ENCODE measurements at places on chromosomes 6 and 20. TPM values are rescaled to one million over a fixed set of nuclear protein-coding genes. Genes with fewer than 3 reads are reported as not detected.

DNA sequence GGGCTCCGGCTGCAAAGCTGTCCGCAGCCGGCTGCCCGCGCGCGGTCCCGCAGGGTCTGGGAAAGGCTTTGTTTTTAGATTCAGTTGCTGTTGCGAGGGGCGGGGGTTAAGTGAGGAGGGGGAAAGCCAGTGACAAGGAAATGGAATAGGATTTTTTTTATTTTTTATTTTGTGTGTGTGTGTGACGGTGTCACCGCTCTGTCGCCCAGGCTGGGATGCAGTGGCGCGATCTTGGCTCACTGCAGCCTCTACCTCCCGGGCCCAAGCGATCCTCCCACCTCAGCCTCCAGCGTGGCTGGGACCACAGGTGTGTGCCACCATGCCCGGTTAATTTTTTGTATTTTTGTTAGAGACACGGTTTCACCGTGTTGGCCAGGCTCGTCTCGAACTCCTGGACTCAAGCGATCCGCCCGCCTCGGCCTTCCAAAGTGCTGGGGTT lies 615 bp upstream of the UBE2J1 start:
- DNase-seq, result no peak

DNA sequence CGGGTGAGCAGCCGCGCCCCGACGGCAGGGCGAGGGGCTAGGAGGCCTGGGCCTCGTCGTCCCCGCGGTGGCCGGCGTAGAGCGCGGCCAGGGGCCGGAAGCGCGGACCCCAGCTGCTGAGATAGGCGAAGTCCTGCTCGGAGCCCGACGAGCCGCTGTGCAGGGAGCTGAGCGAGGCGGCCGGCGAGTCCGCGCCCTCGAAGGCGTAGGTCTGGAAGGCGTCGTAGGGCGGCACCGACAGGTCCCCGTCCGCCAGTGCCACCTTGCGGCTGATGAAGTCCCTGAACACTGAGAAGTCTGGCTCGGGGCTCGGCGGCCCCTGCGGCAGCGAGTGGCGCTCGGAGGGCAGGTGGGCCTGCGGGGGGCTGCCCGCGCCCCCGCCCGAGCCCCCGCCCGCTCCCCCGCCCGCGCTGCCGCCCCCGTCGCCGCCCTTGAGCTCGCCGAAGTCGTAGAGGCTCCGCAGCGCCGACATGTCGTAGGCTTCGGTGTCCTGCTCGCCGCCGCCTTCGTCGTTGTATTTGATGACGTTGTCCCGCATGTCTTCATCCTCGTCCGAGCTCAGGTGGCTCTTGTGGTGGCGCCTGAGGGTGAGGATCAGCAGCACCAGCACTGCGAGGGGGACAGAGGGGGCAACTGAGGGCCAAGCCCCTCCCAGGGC lies 56.5 kb downstream of the CD40 start:
- peak; percentile 80 for DNase-seq

The RBPJL gene
- not detected for total RNA-seq

GRCh38 chr6:5104667-5105066 lies 19.5 kb downstream of the PPP1R3G start:
- no peak for DNase-seq

- DNase-seq, result no peak
Observed at GRCh38 chr6:49453221-49453620, 9.8 kb downstream of the MMUT start.

The DLL1 gene
- 59.8 TPM for total RNA-seq

The KIAA1586 gene
- total RNA-seq, result 39.8 TPM

The FOXS1 gene
- total RNA-seq, result not detected

- no peak for DNase-seq
Observed at GRCh38 chr6:122734529-122735395, 44.8 kb upstream of the FABP7 start.

The ANGPT4 gene
- 0.07 TPM for total RNA-seq

- DNase-seq, result no peak
Observed at GRCh38 chr20:58146746-58147140, 81.7 kb downstream of the ANKRD60 start.

The PFDN6 gene
- 54.9 TPM for total RNA-seq

The HSF2 gene
- 31.8 TPM for total RNA-seq

- no peak for DNase-seq
Observed at GRCh38 chr6:70151616-70152015, 151.3 kb downstream of the COL9A1 start.

- DNase-seq, result no peak
Observed at GRCh38 chr20:10728873-10729670, 55.3 kb upstream of the JAG1 start.

Measured in neural crest cell (in vitro differentiated cells).